GOT3 (cell line): ENCODE measurements at places on chromosomes 12 and 14.

GRCh38 chr14:102539544-102540314, 30.2 kb upstream of the ANKRD9 start:
- DNase-seq: no peak

DNA sequence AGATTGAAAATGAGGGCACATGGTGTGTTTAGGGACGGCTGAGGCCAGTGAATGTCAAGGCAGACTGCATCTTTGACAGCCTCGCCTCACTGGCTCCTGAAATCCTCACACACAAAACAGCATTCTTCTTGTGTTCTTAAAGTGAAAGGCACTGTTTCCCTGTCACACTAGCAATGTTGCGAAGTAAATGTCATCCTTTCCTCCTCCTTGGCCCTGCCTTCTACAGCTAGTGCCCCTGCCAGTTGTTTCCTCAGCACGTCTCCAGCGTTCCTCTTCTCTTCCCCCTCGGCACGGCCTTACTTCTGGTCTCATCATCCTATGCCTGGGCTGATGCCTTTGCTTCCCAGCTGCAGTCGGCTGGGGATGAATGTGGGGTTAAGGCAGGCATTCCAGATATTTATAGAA, 129.4 kb upstream of the DNM1L start:
- DNase-seq: no peak

GRCh38 chr14:72779679-72780078, 114.2 kb downstream of the DPF3 start:
- DNase-seq: no peak

DNA sequence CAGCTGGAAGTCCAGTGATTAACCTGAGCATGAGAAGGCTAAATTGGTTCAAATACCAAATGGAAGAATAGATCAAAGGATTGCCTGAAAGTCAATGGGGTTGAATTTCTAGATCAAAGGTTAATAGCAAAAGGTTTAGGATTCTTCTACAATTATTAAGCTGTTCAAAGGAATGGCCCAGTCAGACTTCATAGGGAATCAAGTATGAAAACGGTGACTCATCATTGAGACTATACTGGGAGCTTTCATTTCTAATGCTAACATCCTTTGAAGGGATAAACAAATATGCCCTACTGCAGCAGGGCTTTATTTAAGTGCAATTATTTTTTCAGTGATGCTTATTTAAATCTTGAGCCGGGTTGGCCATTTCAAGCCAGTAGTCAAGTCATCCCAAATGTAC, 152.8 kb downstream of the RIMBP2 start:
- no peak for DNase-seq

DNA sequence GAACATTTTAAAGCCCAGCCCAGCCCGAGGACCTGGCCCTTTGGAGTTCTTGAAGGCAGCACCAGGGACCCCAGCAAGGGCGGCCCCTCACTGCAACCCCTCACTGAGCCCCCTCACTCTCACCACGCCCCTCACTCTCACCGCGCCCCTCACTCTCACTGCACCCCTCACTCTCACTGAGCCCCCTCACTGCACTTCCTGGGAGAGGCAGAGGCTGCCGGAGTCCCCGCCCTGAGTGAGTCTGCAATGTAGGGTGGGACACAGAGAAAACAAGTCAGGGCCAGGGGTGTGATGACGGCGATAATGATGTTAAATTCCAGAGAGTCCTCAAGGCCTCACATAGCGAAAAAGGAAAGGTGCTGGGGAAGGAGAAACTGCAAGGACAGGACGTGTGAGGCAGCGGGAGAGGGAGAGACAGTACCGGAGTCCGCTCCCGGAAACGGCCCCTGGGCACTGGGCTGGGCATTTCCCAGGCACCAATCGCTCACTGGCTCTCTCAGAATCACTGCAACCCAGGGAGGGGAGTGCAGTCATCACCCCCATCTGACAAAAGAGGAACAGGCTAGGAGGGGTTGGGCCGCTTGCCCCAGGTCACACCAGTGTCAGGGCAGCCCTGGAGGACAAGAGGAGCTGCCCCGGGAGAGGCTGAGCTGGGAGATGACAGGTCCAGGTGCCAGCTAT, 24.9 kb downstream of the CCDC88C start:
- DNase-seq: no peak

- no peak for DNase-seq
Observed at GRCh38 chr14:95119336-95119735, 38.0 kb downstream of the DICER1 start.

GRCh38 chr12:101655393-101655792, 42.0 kb upstream of the CHPT1 start:
- no peak for DNase-seq

GRCh38 chr12:6039894-6040601, 84.4 kb downstream of the VWF start:
- DNase-seq: peak; percentile 13

GRCh38 chr12:6914947-6915788, 788 bp downstream of the ENO2 start:
- no peak for DNase-seq

DNA sequence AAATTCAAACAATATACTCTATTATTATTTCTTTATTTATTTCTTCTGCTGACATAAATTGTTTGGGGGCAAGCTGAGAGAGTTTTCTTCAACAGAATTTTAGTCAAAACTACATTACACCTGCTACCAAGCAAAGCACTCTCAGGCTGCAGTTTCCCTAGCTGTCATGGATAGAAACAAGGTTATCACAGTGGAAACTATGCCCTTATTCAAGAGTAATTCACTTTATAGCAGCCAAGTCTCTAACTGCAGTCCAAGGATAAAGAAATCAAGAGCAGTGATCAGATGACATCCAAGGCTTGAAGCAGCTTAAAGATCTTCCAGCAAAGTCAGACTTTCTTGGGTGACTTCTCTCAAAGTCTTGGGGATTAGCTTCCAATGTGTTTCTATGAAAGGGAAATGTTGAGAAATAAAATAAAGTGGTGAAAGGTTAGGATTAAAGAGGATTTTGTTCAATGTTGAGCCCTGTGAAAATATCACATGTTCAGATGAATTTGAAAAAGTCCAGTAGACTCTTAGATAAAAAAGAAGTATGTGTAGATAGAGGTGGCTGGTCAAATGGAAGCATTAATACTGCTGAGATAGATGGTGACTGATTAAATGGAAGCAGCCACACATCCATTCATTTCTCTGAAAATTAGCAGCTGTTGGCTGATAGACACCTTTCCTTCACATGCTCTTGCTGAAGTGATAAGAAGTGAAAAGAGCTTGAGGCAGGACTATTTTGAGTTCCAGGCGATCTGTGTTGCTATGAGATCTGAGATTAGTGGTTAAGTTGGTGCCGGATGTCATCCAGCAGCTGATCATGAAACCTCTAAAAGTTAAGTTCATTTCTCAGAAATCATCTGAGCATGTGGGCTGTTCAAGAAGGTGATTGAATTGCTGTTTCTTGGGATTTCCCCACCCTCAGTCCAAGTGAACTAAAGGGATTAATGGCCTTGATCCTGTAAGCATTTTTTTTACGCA, 257.8 kb upstream of the BTG1 start:
- no peak for DNase-seq

GRCh38 chr14:105030194-105030593, 9.3 kb upstream of the CDCA4 start:
- DNase-seq: no peak

DNA sequence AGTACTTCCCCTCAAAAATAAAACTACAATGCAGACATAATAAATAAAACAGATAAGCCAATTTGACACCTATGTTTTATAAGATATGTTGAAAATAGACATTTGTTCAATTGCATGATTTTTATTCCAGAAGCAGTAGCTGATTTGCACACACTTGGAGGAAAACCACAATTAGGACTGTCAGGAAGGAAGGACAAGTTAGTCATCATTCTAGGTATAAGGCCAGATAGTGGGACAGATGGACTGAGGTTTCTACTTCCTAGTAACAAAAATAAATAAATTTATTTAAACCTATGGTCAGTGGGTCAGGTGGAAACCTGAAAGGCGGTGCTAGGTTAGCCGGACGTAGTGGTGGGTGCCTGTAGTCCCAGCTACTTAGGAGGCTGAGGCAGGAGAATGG, 141.8 kb upstream of the RASSF8 start:
- DNase-seq: no peak

- DNase-seq: no peak
Observed at GRCh38 chr12:75389061-75389460, 1.8 kb upstream of the GLIPR1L2 start.

DNA sequence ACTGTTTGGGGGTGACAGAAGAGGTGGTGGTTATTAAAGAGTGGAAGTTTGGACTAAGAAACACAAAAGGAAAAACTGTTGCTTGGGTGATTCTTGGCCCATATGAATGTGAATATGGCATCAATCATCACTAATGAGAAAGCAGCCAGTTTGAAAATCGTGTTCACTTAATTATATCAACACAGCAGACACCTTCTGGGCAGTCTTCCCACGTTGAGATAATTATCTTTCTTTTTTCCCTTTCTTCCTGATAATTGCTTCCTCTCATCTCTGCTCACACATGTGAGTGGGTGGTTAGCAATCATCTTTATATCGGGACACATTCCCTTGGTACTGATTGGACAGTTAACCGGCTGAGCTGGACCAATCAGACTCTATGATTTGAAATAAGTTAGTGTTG, 539.7 kb downstream of the AACS start:
- no peak for DNase-seq

DNA sequence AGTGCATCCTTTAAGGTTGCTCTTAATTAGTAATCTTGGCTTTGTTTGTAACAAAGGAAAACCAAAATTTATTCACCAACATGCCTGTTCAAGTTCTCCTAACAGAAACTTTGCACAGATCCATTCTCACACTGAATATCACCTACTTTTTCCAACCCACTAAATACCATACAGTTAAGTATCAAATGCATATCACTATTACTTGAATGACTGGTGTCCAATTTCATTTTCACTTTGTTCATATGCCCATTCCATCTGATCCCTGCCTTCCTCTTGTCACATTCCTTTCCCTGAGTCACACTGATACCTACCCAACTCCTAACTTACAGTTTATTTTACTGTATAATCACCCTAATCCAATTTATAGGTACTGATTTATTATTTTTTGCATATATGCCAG, 286.4 kb downstream of the NELL2 start:
- DNase-seq: no peak

DNA sequence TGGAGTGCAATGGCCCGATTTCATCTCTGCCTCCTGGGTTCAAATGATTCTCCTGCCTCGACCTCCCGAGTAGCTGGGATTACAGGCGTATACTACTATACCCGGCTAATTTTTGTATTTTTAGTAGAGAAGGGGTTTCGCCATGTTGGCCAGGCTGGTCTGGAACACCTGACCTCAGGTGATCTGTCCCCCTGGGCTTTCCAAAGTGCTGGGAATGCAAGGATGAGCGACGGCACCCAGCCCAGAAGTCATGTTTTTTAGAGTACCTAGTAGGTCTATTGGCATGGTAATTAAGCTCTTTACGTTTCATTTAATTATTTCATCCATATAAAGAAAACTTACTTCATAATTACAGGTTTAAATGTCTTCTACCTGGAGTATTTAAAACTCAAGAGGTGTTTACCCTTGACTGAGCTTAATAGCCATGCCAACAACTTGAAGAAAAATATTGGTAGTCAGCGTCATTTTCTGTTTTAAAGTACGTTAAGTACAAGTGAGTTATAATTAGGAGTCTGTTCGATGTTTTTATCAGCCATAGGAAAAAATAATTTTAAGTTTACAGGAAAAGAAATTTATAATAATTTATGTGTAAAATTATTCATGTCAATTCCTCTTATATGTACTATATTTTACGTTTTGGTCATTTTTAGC, 4.0 kb downstream of the TMPO start:
- no peak for DNase-seq

DNA sequence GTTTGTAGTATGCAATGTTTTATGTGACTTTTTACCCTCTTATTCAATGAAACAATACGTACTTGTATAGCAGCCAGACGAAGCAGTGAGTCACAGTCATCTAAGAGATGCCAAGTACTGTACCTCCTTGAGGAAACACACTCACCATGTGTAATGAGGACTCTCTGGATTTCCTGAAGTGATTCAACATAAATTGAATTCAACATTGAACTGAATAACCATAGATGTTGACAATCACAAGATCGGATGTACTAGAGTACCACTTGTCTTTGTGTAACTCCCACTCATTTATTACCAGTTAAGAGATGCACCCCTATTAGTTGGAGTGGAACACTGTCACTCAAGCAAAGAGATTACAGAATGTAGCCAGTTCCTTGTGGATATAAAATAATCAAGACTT, 175.2 kb upstream of the HMGA2 start:
- DNase-seq: no peak

GRCh38 chr12:21831791-21832344, 57.4 kb upstream of the KCNJ8 start:
- DNase-seq: no peak

GRCh38 chr14:67241411-67242167, at the start of gene PALS1:
Gene PALS1, plus strand, starts transcription at chr14:67241435. Its CDS starts 37,736 bp downstream, at chr14:67279171.
- no peak for DNase-seq

- DNase-seq: no peak
Observed at GRCh38 chr12:56955631-56956256, 1.7 kb downstream of the RDH16 start.

- DNase-seq: no peak
Observed at GRCh38 chr12:95385246-95386035, 88.5 kb upstream of the METAP2 start.

- no peak for DNase-seq
Observed at GRCh38 chr14:35285168-35286002, 6.8 kb upstream of the PSMA6 start.

- no peak for DNase-seq
Observed at GRCh38 chr14:106013879-106014376, 487.5 kb downstream of the TMEM121 start.

DNA sequence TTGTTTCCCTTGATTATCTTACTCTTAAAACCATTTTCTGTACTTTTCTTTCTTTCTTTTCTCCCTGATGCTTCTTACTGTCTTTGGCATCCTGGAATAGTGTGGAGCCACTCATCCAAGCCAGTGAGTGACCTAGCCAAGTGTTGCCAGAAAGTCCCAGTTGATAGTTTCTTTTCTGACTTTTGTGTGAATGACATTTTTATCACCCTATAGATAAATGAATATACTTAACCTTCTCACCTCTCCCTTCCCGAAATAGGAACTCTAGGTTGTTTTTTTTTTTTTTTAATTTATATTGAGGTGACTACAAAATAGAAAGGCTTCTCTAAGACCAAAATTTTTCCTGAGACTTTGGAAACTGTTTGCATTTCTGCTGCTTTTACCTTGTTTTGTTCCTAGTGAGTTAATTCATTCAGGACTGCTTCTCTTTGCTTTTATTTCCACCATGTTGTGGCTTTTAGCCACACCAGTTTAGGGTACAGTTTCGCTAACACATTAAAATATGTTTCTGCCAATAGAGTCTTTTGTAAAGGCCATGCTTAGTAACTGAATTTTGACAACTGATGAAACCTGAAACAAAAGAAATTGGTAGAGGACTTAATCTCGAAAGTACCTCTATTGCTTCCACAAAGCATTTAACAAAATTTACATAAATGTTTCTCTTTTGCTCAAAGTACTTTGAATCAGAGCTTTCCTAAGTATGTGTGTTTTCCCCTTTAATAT, 194.6 kb downstream of the ERC1 start:
- no peak for DNase-seq

GRCh38 chr14:70707138-70708038, 65.7 kb downstream of the TTC9 start:
- DNase-seq: no peak

- no peak for DNase-seq
Observed at GRCh38 chr12:112894128-112894527, 12.6 kb upstream of the OAS1 start.
